ENCODE measurements at places on chromosomes 2 and 18.

DNA sequence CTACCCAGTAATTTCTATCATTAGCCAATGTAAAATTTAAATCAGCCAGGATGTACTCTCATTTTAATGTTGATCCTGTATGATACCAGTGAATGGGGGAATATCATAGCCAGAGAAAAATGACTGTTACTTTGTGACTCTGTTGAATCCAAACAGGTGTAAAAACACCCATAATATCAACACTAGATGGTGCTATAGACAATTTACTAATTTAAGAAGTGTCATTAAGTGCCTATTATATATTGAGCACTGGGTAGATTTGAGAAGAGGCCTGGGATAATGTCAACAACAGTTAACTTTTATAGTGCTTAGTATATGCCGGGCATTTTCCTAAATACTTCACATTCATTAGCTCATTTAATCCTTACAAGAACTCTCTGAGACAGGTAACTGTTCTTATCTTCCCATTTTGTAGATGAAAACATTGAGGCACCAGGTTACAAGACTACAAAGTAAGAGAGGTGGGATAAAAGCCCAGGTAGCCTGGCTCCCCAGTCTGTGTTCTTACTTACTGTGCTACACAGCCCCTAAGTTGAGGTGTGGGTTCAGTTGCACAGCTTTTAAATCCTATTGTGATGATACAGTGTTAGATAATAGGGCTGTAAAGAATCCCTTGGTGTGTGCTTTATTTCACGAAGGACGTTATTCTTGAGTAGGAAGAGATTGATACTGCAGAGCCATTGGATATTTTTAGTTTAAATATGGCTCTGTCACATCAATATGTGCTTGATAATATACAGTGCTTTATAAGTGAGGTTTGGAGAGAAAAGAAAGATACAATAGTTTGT is 325.5 kb downstream of the AGPS start:
- DNase-seq: no peak

GRCh38 chr2:196478588-196478987 is 160.9 kb upstream of the CCDC150 start:
- no peak for DNase-seq

DNA sequence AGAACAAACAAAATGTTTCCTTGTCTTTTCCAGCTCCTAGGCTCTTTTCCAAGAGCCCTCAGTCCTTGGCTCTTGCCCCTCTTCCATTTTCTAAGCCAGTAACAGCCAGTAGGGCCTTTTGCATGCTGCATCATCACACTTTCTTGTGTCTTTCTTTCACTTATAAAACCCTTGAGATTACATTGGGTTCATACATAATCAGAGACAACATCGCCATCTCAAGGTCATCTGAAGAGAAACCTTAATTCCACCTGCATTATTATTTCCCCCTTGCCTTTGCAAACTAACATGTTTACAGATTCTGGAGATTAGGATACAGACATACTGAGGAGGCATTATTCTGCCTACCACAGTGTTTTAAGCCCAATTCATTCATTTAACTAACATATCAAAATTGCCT is 697.3 kb downstream of the TRIB2 start:
- no peak for DNase-seq

- DNase-seq: no peak
Measured at GRCh38 chr2:144681389-144681788, 161.5 kb upstream of the ZEB2 start.

DNA sequence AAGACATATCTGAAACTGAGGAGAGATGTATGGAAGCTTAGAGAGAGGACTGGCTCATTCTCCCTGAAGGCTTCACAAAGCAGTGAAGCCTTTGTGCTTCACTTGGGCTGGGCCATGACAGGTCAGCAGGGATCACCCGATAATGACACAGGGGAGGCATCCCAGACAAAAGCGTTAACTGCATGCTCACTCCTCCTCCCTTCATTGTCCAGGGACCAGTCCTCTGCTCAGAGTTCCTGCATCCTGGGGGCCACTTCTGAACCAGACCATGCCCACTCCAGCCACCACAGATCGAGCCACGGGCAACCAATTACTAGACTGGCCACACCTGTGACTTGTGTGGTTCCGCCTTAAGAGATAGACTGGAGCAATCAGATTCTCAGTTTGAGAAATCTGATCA is 236.0 kb downstream of the CLIP4 start:
- no peak for DNase-seq

DNA sequence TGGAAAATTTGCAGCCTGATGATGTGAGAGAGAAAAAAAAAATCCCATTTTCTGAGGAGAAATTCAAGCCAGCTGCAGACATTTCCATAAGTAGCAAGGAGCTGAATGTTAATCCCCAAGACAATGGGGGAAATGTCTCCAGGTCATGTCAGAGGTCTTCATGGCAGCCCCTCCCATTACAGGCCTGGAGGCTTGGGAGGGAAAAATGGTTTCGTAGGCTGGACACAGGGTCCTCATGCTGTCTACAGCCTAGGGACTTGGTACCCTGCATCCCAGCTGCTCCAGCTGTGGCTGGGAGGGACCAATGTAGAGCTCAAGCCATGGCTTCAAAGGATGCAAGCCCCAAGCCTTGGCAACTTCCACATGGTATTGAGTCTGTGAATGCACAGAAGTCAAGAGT is 53.5 kb upstream of the ARHGAP15 start:
- DNase-seq: no peak

DNA sequence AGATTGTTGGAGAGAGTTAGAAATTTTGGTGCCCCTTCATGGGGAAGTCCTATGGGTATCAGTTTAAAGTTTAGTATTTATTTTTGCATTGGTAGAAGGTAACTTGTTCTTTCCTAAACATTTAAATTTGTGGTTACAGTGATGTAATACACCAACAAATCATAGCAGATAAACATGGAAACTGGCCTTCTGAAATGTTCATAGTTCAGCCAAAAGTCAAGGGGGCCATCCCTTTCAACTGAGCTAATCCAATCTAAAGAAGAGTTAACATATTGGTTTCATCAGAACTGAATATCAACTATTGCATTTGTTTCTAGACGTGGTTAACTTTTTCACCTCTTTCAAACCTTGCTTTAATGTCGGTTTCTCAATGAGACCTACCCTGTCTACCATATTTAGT is 46.3 kb downstream of the PPP1R1C start:
- DNase-seq: no peak

All from prostate gland (tissue), 2 donors.